ENCODE measurements at places on chromosomes 3 and 15. TPM values are rescaled to one million over a fixed set of nuclear protein-coding genes. Genes with fewer than 3 reads are reported as not detected.

DNA sequence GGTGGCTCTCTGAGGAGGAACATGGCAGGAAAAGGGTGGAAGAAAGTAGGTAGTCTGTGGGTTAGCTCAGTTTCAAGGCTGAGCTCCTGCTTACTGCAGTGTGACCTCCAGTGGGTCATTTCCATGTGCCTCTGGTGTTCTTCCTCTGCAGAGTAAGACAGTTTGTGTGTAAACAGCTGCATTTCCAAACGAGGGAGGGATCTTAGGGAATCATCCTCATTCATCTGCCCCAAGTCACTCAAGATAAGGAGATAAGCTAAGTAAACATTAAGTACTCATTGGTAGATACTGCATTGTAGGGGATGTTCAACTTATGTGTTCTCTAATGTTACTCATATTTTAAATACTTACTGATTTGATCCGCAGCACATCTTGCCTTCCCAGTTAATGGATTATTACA, 83.6 kb downstream of the CLSTN2 start:
- DNase-seq = no peak

- no peak for DNase-seq
These were observed 113.4 kb downstream of the ETFA start for GRCh38 chr15:76197703-76198455.

- no peak for DNase-seq
These were observed 72.0 kb upstream of the P3H2 start for GRCh38 chr3:190192739-190193138.

DNA sequence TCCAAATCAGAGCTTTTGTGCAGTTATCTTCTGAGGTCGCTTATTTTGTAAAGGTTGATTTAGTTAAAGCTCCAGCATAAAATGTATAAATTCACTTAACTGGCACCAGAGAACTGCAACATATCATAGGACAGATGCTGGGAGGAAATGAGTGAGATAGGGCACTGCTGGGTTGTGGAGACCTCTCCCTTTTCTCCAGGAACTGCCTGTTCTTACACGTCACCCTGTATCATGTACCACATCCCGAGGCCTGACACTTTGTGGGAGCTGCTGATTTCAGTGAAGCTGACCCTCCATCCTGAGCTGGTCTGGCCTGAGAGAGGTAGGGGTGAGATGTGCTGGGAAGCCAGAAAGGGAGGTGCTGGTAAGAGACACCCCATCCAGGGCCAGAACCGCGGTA, 213.8 kb upstream of the FEZF2 start:
- no peak for DNase-seq

- DNase-seq = no peak
These were observed 24.7 kb upstream of the SMAD6 start for GRCh38 chr15:66677336-66677735.

DNA sequence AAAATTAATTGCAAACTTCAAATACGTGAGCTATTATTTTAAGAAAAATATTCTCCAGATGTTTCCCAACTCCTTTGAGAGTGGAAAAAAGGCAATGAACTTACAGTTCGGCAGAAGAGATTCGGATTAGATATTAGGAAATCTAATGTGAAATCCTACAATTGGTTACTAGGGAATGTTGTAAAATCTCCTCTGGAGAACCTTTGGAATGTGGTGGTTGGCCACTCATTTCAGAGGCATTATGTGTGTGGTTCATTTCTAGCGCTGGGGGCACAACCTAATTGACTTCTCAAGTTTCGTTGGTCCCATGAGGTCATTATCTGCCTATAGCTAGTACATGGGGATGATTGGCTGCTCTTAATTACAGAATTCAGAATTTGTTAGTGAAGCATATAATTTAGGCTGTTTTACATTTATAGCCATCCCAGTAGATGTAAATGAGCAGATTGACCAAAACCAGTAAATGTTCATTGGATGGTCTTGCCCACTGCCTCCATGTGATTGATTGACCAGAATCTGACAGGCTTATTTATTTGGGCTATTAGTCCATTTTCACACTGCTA, 34.6 kb upstream of the CMSS1 start:
- no peak for DNase-seq

DNA sequence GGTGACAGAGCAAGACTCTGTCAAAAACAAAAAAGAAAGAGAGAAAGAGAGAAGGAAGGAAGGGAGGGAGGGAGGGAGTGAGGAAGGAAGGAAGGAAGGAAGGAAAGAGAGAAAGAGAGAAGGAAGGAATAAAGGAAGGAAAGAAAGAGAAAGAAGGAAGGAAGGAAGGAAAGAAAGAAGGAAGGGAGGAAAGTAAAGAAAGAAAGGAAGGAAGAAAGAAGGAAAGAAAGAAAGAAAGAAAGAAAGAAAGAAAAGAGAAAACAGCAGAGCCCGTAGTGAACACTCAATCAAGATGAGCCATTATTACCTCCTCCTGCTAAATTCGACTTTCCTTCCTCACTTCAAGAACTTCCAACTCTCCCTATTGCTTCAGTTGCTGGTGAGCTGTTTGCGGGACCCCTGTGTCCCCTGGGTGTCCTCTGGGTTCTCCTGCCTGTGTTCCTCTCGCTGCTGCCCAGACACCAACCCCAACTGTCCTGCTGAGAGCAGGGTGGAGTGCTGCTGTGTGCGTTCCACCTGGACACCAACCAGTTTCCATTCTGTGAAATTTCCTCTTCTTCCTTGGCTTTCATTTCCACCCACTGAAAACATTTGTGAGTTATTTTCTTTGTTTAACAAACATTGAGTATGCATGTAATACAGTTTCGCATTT, 266.4 kb downstream of the FAM43A start:
- DNase-seq = no peak

DNA sequence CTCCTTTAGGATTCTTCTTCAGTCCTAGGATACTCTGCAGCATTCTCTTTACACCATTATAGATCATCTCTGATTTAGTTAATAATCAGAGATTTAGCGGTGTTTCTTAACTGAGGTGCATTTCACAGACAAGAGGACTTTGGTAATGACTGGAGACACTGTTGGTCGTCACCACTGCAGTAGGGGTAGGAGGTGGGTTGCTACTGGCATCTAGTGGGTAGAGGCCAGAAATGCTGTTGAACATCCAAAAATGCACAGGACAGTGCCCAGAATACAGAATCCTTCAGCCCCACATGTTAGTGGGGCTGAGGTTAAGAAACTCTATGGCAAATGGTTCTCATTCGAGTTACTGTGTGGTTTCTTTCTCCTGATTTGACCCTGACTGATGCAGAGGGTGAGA, 80.4 kb upstream of the LMCD1 start:
- DNase-seq = peak; percentile 12

- DNase-seq = no peak
These were observed 1.1 kb upstream of the GPR62 start for GRCh38 chr3:51954105-51954504.

GRCh38 chr3:188468662-188469061, 314.7 kb downstream of the LPP start:
- DNase-seq = no peak

- no peak for DNase-seq
These were observed 69.2 kb downstream of the DNAJB8 start for GRCh38 chr3:128397484-128397883.

DNA sequence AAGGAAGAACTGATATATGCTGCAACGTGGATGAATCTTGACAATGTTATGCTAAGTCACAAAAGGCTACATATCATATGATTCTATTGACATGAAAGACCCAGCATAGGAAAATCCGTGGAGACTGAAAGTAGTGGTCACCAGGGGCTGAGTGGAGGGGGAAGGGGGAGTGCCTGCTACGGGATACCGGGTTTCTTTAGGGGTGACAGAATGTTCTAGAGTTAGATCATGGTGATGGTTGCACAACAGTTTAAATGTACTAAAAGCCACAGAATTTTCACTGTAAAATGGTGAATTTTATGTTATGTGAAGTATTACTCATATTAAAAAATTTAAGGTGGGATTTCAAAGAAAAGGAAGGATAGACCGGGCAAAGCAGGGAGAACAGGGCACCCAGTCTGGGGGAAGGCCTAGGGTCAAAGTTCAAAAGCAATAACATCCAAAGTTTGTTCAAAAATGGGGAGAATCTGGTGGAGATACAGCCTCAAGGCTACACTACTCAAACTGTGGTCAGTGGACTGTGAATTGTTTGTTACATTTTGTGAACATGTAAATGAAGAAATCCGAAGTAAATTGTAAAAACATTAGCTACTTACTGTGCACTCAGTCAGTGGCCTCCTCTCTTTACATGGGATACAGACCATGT, 74.2 kb upstream of the FNDC3B start:
- no peak for DNase-seq

DNA sequence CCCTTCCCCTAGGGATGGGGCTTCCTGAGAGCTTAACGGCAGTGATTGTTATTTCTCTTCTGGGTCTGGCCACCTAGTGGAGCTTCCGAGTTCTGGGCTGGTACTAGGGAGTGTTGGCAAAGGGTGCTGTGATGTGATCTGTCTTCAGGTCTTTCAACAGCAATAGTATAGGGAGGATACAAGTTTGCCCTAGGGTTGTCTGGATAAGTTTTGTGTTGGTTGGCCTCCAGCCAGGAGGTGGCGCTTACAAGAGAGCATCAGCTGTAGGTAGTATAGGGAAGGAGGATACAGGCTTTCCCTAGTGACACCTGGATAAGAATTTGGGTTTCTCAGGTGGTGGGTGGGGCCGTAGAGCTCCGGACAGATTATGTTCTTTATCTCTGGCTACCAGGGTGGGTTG, 19.2 kb upstream of the CPOX start:
- peak; percentile 66 for DNase-seq

- no peak for DNase-seq
These were observed 33.4 kb upstream of the STIMATE start for GRCh38 chr3:52930748-52931147.

DNA sequence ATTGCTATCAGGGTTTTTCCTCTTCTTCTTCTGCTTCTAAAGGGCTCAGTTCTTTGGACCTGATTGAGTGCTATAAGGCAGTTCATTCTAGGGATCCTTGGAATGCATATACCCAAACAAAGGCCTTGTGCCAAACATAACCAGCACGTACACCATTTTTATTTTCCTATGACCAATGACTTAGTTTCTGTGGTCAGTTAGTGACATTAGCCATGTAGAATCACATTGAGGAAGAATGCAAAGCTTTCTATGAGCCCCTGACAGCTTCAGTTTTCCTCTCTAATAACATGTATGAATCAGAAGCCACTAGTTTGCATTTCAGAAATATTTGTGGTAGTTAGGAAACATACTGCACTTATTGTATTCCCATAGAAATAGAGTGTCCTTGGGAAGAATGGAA, 240.0 kb downstream of the THRB start:
- DNase-seq = no peak

DNA sequence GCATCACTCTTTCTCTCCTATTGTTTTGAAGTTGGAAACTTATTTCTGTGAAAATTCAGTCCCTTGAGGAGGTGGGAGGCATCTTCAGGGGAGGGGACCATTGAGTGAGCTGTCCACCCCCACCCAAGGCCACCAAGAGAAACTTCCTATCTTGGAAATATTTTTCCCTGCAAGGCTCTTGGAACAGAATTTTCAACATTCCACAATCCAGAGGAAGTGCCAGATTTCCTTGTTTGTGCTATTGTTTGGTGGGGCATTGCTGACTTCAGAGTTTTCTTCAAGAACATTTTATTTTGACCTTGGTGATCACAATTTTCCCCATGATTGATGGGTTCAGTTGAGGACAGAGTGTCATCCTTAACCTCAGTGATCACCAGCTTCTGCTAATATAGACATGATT, 12.0 kb downstream of the DNASE1L3 start:
- no peak for DNase-seq

DNA sequence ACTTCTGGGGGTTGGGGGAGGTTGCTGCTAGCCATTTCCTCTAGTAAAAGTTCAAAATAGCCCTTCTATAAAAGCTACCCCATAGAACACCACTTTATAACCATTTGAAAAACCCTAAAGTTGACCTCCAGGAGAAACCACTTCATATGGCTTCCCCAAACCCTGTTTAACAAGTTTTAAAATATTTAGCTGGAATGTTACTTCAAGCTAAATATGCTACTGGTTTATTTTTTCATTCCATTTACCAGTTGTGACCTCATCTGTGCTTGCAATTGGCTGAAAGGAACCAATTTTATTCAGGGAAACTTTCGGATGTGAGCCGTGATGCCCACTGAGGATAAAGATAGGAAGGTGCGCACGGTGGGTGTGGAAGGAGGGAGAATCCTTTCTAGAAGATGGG, 221.3 kb downstream of the SUCLG2 start:
- DNase-seq = no peak

DNA sequence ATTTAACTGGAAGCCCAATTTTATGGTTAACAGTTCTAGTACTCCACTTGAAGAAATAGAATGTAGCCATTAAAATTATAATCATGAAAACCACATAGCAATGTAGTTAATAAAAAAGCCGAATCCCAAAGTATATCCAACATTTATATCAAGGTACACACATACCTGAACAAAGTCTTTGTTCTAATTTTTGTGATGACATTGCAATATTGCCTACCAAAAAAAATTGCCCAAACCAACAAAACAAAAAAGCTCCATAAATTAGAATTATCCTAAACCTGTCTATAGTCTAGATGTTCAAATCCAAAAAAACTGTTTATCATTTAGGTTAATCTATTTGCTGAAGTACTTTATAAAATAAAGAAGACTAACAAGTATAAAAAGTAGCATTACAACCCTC, 70.8 kb downstream of the CSNK1G1 start:
- DNase-seq = no peak

DNA sequence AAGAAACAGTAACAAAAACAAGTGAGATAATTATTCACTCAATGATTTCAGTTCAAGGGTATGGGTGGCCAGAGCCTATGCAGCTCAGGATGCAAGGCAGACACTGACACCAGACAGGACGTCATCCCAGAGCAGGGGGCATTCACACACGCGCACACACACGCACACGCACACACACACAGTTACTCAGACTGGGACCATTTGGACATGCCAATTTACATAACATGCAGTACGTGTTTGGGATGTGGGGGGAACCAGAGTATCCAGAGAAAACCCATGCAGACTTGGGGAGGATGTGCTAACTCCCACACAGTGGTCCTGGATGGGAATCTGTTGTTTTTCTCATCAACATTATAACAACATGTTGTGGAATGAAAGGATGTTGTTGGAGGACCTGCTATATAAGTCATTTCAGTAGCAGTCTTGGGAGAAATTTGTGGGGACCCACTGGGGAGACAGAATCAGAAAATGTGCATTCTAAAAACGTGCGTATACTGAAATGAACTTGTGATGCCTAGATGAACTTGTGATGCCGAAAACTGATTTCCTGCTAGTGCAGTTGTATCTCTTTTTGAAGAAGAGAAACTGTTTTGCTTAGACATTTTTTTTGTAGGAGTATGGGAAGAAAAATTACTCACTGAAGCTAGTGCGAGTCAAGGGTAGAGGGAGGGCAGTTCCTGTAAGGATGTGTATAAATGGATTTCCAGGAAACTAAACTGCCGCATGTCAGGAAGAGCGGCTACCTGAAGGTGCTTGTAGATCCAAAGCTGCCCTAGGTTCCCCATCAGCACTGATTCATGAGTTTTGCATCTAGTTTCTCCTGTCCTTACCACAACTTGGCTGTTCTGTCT, 25.2 kb downstream of the CD200 start:
- DNase-seq = no peak

SOX14 gene
- polyA plus RNA-seq = 0.39 TPM

CLSTN2 gene
- polyA plus RNA-seq = 0.10 TPM

CACNA2D2 gene
- 4.7 TPM for polyA plus RNA-seq

AADAC gene
- not detected for polyA plus RNA-seq

ZIC1 gene
- polyA plus RNA-seq = 1.4 TPM

GLDN gene
- polyA plus RNA-seq = 0.32 TPM

Measured in GM23338 (cell line).